Thymus (tissue), 14 donors: ENCODE measurements at places on chromosomes 4 and X. TPM values are rescaled to one million over a fixed set of nuclear protein-coding genes. Genes with fewer than 3 reads are reported as not detected.

DNA sequence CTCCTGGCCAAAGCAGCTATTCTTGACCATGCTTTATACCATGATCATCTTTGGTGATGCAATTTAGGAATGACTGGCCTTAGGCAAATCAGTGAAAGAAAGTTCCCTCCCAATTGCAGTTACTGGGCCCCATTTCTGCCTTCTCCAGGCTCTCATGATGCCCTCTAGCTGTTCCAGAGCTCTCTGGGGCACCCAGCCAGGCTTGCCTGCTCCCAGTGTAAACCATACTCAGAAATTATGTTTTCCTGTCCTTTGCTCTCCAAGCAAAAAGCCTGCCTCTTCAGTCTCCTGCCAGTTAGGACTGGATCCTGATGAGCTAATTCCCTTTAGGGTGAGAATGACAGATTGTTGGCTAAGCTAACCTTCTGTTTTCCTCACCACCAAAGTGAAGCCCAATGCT lies 85.3 kb upstream of the RBPJ start:
- DNase-seq, result no peak

GRCh38 chr4:111961809-111962208 lies 183.4 kb upstream of the FAM241A start:
- DNase-seq, result no peak

- DNase-seq, result no peak
Observed at GRCh38 chrX:115038406-115038805, 21.0 kb upstream of the IL13RA2 start.

- no peak for DNase-seq
Observed at GRCh38 chrX:3268829-3269228, 77.6 kb downstream of the MXRA5 start.

GRCh38 chr4:44859477-44859876 lies 133.1 kb upstream of the GNPDA2 start:
- no peak for DNase-seq

DNA sequence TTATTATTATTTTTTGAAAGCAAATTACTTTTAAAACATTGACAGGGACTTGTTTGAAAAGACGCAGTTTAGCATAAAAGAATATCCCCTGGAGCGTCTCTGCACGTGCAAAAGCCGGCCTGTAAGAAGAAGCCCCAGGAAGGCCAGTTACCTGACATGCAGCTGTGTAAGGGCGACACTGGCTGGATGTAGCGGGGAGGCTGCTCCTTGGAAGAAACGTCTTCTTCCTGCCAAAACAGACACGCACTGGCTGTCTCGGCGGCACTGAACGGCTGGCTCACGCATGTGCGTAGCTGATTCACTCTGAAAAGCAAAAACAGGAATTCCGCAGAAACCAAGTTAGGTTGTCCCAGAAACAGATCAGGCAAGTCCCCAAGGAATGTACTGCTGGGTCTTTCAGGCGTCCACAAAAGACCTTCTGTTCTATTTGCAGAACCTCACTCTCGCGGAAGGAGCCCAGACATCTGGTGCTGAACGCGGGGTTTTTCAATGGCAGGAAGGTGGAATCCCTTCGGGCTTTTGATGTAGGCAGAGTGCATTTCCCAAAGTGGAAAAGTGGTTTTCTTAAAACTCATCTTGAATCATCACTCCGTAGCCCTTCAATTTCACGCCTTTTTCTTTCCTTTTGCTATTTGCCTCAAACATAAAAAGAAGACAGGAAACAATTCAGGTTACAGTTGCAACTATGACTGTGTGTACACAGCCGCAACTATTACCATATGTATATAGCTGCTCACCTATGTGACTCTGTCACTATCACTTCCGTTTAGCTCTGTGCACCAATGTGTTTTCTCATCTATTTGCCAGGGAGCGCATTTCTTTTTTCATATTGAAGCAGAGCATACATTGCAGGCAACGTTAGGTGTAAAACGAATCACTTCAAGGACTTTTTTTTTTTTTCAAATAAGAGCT lies 38.1 kb upstream of the ARSH start:
- DNase-seq, result peak; percentile 0

GRCh38 chrX:84709987-84710386 lies 207.7 kb upstream of the HDX start:
- no peak for DNase-seq

DNA sequence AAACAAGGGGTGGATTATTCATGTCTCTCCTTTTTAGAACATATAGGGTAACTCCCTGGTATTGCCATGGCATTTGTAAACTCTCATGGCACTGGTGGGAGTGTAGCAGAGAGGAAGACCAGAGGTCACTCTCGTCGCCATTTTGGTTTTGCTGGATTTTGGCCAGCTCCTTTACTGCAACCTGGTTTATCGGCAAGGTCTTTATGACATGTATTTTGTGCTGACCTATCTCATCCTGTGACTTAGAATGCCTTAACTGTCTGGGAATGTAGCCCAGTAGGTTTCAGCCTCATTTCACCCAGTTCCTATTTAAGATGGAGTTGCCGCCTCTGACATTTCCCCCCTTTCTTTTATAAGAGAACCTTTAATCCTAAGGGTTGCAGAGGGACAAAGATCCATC lies 45.8 kb downstream of the MGST2 start:
- DNase-seq, result no peak

GRCh38 chrX:54030329-54030728 lies 13.9 kb downstream of the PHF8 start:
- DNase-seq, result no peak

DNA sequence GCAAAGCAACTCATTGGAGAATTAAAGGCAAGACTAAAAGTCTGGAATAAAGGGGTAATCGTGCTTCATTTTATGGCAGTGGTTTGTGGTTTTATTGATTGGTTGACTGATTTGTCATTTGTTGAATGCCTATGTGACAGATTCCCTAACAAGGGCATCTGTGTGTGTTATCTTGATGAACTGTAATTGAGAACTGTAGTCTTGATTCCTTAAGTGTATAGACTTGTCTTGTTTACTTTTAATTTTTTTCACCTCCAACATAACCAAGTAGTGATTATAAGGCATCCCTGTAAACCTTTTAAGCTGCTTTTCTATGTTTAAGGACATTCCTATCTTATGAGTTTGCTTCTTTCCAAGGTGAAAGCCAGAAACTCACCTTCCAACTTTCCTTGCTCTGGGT lies 216.0 kb upstream of the TAPT1 start:
- DNase-seq, result no peak

- DNase-seq, result no peak
Observed at GRCh38 chr4:105753361-105753760, 44.8 kb downstream of the GSTCD start.

DNA sequence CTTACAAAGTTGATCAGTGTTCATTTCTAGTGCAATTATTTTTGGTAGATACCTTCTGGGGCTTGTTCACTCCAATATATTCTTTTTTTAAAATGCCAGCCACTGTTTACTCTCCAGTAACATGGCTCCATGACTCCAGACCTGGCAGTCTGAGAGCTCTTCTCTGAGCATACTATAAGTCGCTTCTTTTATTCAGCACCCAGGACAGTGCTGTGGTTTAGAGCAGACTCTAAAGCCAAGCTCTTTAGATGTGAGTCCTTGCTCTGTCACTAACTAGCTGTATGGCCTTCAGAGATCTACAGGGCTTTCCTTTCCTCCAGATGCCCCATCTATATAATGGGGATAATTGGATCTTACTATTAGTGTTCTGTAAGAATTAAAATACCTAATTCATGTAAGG lies 200.2 kb upstream of the FAM241A start:
- no peak for DNase-seq

GRCh38 chrX:101385795-101386541 lies at the start of gene BTK:
BTK (minus strand) TSS chrX:101386191; CDS start chrX:101375284, 10,907 bp downstream.
- DNase-seq, result no peak

DNA sequence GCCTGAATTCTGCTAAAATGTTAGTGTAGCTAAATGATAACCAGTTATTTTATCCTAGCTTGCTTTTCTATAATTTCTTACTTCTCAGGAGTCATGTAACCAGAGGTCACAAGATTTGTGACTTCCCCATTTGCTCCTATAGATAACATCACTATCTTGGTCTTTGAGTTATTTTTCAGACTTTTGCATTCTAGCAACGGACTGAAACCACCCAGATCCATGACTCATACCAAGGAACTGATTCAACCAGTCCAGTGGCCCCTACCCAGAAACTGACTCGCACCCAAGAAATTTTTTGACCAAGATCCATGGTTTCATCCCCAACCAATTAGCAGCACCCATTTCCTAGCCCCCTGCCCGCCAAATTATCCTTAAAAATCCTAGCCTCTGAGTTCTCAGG lies 50.0 kb downstream of the IQCM start:
- no peak for DNase-seq

DNA sequence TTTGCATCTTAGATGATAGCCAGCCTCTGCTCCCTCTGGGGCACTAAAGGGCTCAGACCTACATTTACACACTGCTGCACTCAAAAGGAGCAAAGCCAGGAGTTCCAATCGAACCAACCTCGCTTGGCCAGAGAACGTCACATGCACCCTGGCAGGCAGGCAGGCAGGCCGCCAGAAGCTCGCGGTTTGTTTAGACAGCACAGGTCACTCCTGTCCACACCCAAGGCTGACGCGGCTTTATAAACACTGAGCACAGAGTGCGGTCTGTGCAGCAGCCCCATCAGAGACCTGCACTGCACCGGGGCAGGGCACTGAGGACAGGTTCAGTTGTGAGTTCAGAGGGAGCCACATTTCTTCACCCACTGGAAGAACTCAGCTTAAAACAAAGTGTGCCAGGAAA lies 143.9 kb downstream of the BCOR start:
- no peak for DNase-seq

GRCh38 chr4:90833706-90834105 lies 706.5 kb downstream of the CCSER1 start:
- no peak for DNase-seq

GRCh38 chr4:81785338-81785737 lies 313.6 kb upstream of the RASGEF1B start:
- no peak for DNase-seq

GRCh38 chr4:60404027-60404426 lies 796.1 kb upstream of the ADGRL3 start:
- DNase-seq, result no peak

Gene ZFP92
- polyA plus RNA-seq, result 0.27 TPM

Gene PDE6B
- polyA plus RNA-seq, result 7.7 TPM

Gene SCD5
- polyA plus RNA-seq, result 20.1 TPM

Gene ADAMTS3
- 1.1 TPM for polyA plus RNA-seq

Gene TAB3
- polyA plus RNA-seq, result 13.6 TPM

Gene SCML2
- 3.4 TPM for polyA plus RNA-seq
